ENCODE measurements at places on chromosomes 4 and X.

DNA sequence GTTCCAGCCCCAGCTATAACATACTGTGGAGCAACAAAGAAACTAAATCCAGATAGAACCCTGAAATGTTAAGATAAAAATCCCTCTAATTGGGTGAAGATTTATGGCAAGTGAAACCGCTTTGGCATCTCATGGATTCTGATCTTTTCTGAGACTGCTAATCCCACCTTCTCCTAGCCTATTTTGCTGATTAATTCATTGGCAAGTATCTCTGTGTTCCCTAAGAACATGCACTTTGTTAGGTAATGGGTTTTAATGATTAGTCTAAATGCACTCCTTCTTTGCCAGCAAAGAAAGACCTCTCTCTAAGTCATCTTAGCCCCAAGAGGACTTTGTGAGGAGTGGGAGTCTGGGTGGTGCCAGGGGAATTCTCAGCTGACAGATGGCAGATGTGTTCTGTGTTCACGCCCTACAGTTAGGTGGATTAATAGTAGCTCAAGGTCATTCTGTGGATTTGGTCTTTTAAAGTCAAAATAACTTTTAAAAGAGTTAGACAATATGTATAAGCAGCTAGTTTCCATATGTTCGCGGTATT, 171.3 kb downstream of the UNC5C start:
- no peak for DNase-seq

DNA sequence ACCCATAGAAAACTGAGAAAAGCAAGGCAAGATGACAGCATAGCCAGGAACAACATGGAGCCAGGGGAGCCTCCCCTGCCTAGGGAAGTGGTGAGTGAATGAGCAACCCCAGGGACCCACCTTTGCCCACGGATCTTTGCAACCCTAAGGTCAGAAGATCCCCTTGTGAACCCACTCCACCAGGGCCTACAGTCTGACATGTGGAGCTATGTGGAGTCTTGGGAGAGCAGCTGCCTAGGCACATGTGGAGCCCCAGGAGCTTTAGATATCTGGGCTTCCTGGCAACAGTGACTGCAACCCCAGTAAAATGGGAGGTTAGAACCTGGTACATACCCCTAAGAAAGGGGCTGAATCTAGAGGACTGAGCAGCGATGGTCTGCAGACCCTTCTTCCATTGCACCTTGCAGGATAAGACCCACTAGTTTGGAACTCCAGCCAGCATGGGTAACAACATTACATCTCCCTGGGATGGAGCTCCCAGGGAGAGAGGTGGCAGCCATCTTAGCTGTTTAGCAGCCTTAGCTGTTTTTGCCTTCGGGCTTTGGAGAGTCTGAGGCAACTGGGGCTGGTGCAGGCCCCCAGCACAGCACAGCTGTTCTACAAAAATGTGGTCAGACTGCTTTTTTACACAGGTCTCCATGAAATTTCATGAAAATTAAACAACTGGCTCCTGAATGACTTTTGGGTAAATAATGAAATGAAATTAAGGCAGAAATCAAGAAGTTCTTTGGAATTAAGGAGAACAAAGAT, 104.7 kb upstream of the TRIM2 start:
- no peak for DNase-seq

DNA sequence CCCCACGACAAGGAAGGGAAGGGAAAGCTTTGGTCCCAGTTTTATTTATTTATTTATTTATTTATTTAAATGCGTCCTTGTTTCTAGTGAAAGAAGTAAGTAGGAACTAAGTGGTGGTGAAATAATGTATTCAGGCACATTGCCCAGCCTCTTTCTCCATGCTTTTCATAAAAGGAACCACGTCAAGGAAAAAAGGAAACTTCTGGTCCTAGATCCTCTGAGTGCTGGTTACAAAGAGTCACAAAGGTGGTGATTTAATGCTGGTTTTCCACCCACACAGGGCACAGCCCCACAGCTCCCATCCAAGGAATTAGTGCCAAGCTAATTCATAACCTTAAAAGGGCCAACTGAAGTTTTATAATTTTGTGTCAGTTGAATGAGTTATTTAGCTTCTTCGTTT, 206.6 kb upstream of the GYPA start:
- DNase-seq: no peak

DNA sequence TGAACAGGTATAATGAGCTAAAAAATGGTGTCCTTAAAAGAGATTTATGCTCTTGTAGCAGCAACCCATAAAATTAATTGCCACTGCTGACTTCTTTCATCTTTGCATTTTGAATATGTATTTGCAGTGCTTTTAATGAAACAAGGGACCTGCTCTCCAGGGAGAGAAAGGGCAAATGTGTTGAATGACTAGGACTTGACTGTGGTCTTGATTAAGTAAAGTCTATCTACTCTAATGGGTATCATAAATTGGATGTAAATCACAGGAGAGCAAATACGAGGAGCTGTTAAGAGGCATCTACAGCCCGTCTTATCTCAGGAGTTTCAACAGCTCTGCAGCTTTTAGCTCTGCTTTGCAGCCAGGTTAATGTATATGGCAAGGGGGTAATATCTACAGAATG, 216.4 kb downstream of the PALLD start:
- no peak for DNase-seq

DNA sequence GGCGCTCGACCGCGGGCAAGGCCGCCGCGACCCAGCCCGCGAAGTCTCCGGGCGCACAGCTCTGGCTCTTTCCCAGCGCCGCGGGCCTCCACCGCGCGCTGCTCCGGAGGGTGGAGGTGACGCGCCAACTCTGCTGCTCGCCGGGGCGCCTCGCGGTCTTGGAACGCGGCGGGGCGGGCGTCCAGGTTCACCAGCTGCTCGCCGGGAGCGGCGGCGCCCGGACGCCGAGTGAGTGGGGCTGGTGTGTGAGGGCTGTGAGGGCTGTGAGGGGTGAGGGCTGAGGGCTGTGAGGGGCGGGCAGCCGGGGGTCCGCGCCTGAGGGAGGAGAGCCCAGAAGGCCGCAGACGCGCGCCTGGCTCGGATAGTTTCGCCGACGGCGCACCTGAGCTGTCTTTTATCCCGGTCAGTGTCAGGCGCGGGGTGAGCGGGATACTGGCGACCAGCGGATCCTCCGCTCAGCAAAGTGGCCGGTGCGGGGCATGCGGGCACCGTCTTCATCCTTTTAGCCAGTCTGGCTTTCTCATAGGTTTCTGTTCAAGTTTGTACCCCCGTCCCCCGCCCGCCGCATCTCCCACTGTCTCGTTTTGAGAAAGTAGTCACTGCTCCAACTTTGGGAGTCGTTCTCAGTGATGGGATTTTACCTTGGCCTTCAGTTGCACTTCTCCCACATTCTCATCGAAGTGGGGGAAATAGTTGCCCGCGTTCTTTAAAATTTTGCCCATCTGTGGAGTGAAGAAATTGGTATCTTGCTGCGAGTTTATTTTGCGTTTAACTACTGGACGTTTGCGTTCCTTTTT, 586 bp downstream of the HERC5 start:
- peak; percentile 10 for DNase-seq

DNA sequence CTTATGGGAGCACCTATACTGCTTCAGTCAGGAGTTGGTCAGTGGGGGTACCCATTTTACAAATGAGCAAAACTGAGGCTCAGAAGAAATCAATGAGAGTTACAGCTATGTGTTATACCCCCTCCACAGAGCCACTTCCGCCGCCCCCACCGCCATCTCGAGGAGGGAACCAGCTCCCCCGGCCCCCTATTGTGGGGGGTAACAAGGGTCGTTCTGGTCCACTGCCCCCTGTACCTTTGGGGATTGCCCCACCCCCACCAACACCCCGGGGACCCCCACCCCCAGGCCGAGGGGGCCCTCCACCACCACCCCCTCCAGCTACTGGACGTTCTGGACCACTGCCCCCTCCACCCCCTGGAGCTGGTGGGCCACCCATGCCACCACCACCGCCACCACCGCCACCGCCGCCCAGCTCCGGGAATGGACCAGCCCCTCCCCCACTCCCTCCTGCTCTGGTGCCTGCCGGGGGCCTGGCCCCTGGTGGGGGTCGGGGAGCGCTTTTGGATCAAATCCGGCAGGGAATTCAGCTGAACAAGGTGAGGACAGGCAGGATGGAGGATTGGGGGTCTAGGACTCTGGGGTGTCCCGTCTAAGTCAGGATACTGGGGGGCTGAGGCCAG, 5.0 kb downstream of the WAS start:
- DNase-seq: no peak

DNA sequence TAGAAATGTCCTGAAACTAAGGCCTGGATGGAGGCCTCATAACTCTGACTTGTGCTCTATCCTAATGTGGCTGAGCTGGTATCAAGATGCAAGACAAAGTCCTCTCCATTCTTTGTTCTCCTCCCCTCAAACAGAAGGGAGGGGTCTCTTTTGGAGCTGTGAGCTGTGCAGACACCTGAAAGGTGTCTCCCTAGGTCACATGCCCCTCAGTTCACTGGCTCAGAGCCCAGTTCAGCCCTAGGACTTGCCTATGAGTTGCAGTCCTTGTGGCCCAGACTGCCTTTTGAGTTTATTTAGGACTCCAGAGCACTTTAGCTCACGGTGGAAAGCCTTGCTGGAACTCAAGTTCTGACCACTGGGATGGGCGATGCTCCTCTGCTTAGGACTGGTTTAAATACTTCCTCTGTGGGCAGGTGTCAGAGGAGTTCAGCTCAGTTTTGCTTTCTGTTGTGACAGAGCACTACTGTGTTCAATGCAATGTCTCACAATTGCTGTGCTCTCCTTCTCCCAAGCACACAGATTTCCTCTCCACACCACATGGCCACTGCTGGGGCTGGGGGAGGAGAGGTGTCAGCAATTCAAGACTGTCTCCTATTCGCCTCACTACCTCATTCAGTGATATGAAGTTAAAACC, 84.8 kb upstream of the ZNF827 start:
- DNase-seq: no peak

GRCh38 chr4:27008679-27009078, 148.0 kb downstream of the STIM2 start:
- DNase-seq: no peak

DNA sequence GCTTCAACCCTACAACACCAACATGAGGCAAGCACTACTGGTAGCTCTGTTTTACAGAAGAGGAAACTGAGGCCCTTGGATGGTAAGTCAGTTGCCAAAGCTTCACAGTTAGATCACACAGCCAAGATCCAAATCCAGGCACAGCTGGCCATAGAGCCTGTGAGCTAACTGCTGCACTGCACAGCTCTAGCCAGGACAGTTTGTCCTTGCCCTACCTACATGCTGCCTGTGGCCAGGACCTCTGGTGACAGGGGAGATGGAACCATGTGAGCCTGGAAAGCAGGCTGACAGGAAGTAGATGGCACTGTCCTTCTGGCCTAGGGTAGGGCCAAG, 257.8 kb downstream of the FBXW7 start:
- DNase-seq: no peak

DNA sequence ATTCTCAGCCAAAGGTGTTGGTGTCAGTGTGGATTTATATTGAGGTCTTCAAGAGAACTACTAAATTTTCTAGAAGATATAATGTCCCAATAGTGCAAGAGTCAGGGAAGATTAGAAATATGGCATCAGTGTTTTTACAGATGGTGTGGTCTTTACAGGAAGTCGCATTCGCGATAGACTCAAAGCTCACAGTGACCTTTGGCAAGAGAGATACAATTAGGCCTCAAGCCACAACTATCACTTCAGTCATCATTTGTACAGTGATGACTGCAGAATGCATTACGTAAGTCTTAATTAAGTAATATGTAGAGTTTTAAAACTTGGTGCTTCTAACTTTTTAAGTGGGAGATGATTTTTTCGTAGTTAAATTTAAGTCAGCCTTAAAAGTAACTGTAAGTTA, 237.2 kb upstream of the FSTL5 start:
- no peak for DNase-seq

All from kidney capillary endothelial cell (primary cell).